ENCODE measurements at places on chromosomes 5 and 9. TPM values are rescaled to one million over a fixed set of nuclear protein-coding genes. Genes with fewer than 3 reads are reported as not detected.

DNA sequence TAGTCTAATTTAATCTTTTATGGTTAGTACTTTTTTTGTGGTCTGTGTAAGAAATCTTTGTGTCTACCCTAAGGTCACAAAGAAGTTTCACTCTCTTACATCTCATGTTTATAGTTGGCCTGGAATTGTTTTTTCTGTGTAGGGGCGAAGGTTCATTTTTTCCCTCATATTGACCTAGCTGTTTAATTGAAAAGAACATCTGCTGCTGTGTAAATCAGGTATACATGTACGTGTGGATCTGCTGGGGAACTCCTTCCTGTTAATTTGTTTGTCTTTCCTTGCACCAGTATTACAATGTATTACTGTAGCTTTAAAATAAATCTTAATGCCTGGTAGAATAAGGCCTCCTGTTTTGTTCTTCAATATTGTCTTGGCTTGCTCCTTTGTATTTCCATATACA, 37.8 kb downstream of the EXOSC2 start:
- DNase-seq = no peak
- H3K4me3 ChIP-seq = no peak overlapping the region
- H3K4me1 ChIP-seq = peaks cover 6% of the 10 kb centered on the region
- no peaks in the 10 kb centered on the region for H3K36me3 ChIP-seq

DNA sequence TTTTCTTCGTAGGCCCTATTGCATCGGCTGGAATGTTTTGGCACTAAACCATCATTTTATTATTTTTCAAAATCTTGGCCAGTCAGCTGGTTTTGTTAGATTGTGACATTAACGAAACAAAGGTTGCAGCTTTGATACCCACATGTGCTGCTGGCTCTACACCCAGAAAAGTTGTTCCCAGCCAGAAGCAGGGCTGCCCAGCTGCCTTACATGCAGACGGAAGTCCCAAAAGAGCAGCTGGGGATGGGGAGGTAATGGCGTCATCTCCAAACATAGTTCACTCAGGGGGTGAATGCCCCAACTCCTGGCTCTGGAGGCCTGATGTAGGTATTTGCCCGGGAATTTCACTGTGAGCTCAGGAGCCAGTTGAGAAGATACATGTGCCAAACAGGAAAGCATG, 23.3 kb downstream of the TMEM171 start:
- H3K27me3 ChIP-seq = no peaks in the 10 kb centered on the region
- H3K27ac ChIP-seq = no peak overlapping the region
- no peak for DNase-seq
- H3K4me3 ChIP-seq = no peak overlapping the region
- no peaks in the 10 kb centered on the region for H3K4me1 ChIP-seq

DNA sequence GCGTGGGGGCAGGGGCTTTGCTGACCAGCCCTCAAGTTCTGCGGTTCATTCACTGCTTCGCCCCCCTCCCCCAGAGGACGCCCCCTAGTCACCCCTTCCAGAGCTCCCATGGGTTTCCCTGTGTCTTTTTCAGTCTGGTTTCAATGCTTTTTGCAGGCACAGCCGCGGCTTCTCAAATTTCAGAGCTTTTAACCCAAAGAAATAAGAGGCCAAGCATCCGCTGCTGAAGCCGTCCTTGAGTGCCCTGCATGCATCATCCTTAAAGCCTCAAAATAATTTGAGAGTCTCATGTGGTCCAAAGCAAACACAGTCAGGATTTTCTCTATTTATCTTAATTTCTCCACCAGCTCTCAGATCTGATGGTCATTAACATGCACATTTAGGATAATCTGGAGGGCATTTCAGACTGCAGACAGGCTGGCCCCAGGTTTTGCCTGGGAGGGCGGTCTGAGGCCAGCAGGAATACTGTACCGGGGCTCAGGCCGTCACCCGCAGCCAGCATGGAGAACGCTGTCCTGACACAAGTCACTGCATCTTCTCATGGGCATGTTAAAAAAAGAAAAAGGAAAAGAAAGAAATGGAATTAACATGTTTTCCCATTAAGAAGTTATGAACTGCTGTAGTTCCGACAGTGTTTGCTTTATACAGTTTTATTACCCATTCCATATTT, 420.8 kb upstream of the IRX4 start:
- no peak for DNase-seq
- H3K36me3 ChIP-seq = no peaks in the 10 kb centered on the region
- no peaks in the 10 kb centered on the region for H3K4me1 ChIP-seq

- H3K27me3 ChIP-seq = no peaks in the 10 kb centered on the region
- no peak for DNase-seq
- no peak overlapping the region for H3K27ac ChIP-seq
- peaks cover 4% of the 10 kb centered on the region for H3K4me1 ChIP-seq
These were observed 99.2 kb upstream of the IQGAP2 start for GRCh38 chr5:76303921-76304320.

GRCh38 chr9:72615931-72616330, 94.5 kb downstream of the TMC1 start:
- no peak for DNase-seq
- H3K4me3 ChIP-seq = no peak overlapping the region
- H3K27me3 ChIP-seq = no peaks in the 10 kb centered on the region
- no peaks in the 10 kb centered on the region for H3K36me3 ChIP-seq
- no peaks in the 10 kb centered on the region for H3K4me1 ChIP-seq

GRCh38 chr9:120210274-120210673, 369.7 kb downstream of the CDK5RAP2 start:
- H3K27me3 ChIP-seq = no peaks in the 10 kb centered on the region
- H3K4me1 ChIP-seq = no peaks in the 10 kb centered on the region
- no peak for DNase-seq

DNA sequence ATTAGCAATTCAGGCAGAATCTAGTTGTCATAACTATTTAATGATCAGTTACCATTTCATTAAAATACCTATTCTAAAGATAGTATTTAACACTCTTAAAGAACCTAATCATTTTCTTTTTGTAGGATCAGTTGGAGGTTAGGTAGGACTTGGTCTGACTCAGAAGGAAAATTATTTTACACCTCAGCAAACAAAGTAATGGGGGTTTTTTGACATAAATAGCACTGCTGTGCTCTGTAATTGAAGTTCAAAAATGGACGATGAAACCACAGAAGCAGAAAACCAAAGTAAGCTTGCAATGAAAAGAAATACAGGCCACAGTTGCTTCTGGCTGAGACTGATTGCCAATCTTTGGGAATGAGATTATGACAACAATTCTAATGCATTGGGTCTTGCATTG, 187.0 kb upstream of the TRPM3 start:
- H3K36me3 ChIP-seq = no peaks in the 10 kb centered on the region
- H3K4me3 ChIP-seq = no peak overlapping the region
- H3K27ac ChIP-seq = no peak overlapping the region
- no peaks in the 10 kb centered on the region for H3K4me1 ChIP-seq

DNA sequence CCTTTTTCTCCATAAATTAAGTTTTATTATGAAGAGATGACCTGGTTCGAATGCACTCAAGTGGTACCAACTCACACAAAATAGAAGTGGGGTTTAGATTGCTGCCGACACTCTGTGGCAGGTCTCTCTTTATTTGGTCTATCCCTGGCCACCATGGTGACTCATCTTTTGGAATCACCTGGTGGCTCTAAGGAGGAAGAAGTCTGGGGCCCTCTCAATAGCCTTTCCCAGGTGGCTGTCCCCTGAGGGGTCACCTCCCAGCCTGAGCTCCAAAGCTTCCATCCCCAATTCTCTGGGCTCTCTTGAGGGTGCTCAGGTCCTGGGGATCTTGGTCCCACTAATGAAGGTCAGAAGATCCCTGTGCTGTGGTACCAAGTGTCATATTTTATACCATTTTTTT, 136.8 kb downstream of the MVB12B start:
- DNase-seq = peak; percentile 10
- H3K4me1 ChIP-seq = no peaks in the 10 kb centered on the region
- H3K36me3 ChIP-seq = no peaks in the 10 kb centered on the region
- no peak overlapping the region for H3K4me3 ChIP-seq
- H3K27me3 ChIP-seq = no peaks in the 10 kb centered on the region

GRCh38 chr9:113568081-113568435, 104.5 kb downstream of the RGS3 start:
- no peak overlapping the region for H3K4me3 ChIP-seq
- no peaks in the 10 kb centered on the region for H3K27me3 ChIP-seq
- no peaks in the 10 kb centered on the region for H3K36me3 ChIP-seq
- H3K27ac ChIP-seq = no peak overlapping the region
- peaks cover 32% of the 10 kb centered on the region for H3K4me1 ChIP-seq
- no peak for DNase-seq

DNA sequence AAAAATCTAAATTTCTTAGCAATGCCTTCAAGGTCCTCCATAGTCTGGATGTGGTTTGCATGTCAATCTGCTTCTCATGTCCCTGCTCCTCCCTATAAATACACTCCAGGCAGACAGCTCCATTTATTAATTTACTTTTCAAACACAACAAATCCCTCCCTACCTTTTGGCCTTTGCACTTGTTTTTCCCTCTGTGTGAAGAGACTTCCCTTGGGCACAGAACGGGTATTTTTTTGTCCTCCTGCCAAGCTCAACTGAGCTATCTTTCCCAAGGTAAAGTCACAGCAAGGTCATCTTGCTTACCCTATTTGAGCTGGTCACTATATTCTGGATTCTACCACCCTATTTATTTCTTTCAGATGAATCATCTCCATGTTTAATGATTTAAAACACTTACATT, 159.6 kb upstream of the ANKH start:
- no peak overlapping the region for H3K27ac ChIP-seq
- no peaks in the 10 kb centered on the region for H3K4me1 ChIP-seq
- H3K36me3 ChIP-seq = no peaks in the 10 kb centered on the region
- H3K4me3 ChIP-seq = no peak overlapping the region
- no peak for DNase-seq

DNA sequence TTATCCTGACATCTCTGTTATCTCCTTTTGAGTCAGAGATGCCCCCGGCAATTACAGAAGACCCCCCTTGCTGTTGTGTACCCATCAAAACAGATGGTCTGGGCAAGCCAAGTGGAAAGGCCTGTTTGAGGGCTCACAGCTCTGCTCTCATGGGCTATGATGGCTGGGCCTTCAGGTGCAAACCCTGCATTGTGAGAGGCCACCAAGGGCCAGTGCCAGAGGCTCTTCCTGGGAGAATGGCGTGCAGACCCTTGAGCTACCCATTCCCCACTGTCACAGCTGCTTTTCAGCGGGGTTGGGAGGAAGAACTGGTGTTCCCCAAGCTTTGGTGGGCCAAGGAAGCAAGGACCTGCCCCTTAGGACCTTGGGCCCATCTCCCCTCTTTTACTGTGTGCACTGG, 174.7 kb upstream of the PPP1R26 start:
- DNase-seq = no peak
- peaks cover 29% of the 10 kb centered on the region for H3K27me3 ChIP-seq
- H3K4me1 ChIP-seq = no peaks in the 10 kb centered on the region

DNA sequence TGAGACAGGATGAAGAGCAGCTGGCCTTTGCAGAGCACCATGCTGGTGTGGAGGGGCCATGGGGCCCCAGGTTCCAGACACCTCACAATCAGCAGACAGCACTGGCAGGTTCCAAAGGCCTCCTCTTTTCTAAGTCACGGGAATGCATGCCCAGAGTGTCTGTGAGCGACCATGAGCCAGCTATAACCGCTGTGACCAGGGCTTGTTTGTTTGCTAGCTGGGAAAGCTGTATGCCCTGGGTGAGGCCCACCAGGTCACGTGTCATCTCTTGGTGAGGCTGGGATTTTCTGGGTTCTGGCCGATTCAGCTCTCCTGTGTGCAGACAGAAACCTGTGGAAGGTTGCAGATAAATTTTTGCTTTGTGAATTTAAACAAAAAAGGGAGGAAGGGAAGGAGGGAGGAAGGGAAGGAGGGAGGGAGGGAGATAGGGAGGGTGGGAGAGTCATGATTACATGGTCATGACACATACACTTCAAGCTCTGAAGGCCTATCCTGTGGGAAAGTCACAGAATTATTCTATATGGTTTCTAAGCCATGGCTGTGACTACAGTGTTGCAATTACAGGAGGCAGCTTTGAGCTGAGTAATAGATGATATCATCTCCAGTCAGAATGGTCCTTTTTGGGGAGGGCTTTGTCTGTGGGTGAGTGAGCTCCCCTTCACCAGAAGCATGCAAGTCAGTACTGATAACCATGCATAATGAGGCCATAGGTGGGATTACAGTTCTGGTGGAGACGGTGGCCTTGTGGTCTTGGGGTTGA, 37.2 kb downstream of the PAPPA start:
- no peak for DNase-seq
- H3K27me3 ChIP-seq = no peaks in the 10 kb centered on the region
- no peaks in the 10 kb centered on the region for H3K4me1 ChIP-seq
- H3K27ac ChIP-seq = no peak overlapping the region
- no peak overlapping the region for H3K4me3 ChIP-seq

- no peaks in the 10 kb centered on the region for H3K4me1 ChIP-seq
- no peak overlapping the region for H3K27ac ChIP-seq
- DNase-seq = no peak
- H3K27me3 ChIP-seq = no peaks in the 10 kb centered on the region
- H3K36me3 ChIP-seq = no peaks in the 10 kb centered on the region
These were observed 125.4 kb downstream of the PSAT1 start for GRCh38 chr9:78422309-78422708.

- no peaks in the 10 kb centered on the region for H3K27me3 ChIP-seq
- no peaks in the 10 kb centered on the region for H3K36me3 ChIP-seq
- no peak overlapping the region for H3K4me3 ChIP-seq
- no peaks in the 10 kb centered on the region for H3K4me1 ChIP-seq
- DNase-seq = no peak
These were observed 19.8 kb downstream of the GPRIN1 start for GRCh38 chr5:176590035-176590717.

DNA sequence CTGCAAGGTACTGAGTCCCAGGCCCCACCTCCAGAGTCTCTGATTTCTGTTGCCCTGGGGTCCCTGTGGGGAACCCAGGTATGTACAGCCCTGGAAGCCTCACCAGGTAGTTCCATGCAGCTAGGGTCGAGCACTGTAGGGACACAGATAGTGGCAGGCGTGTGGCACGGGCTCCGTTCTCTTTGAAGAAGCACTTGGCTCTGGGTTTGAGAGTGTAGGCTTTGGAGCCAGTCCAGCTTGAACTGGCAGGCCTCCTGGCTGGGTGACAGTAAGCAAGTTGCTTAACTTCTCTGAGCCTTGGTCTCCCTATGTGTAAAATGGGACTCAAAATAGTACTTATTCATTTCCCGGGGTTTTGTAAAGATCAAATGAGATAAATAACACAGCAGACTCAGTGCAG, 5.6 kb downstream of the OLFM1 start:
- H3K27me3 ChIP-seq = peaks cover 17% of the 10 kb centered on the region
- H3K4me1 ChIP-seq = peaks cover 7% of the 10 kb centered on the region
- no peak for DNase-seq

- H3K4me3 ChIP-seq = no peak overlapping the region
- peaks cover 19% of the 10 kb centered on the region for H3K4me1 ChIP-seq
- no peak overlapping the region for H3K27ac ChIP-seq
- H3K27me3 ChIP-seq = peaks cover 8% of the 10 kb centered on the region
These were observed 10.8 kb downstream of the TSPAN17 start for GRCh38 chr5:176658007-176658599.

GRCh38 chr5:157109744-157110143, 900 bp upstream of the HAVCR2 start:
- no peaks in the 10 kb centered on the region for H3K4me1 ChIP-seq
- peak overlapping the region; percentile 79 for H3K27ac ChIP-seq
- DNase-seq = no peak

Gene ST6GALNAC4
- total RNA-seq = 58.8 TPM

Gene MORN5
- not detected for total RNA-seq

Gene SVEP1
- 88.1 TPM for total RNA-seq

Gene CDC20B
- total RNA-seq = not detected

Gene GGTA1
- total RNA-seq = 9.5 TPM

Gene PCDHGA12
- total RNA-seq = 7.6 TPM

Gene VAV2
- total RNA-seq = 34.6 TPM

Gene RORB
- 2.1 TPM for total RNA-seq

Gene BAAT
- 1.0 TPM for total RNA-seq

Gene SH3PXD2B
- total RNA-seq = 46.2 TPM

Gene CCDC171
- 3.0 TPM for total RNA-seq

Gene BRD3
- 38.4 TPM for total RNA-seq

Gene TMEM215
- total RNA-seq = not detected

Gene TEX48
- not detected for total RNA-seq

Measured in upper lobe of right lung (tissue), 1 donor.